ENCODE measurements at places on chromosomes 13 and 19.

DNA sequence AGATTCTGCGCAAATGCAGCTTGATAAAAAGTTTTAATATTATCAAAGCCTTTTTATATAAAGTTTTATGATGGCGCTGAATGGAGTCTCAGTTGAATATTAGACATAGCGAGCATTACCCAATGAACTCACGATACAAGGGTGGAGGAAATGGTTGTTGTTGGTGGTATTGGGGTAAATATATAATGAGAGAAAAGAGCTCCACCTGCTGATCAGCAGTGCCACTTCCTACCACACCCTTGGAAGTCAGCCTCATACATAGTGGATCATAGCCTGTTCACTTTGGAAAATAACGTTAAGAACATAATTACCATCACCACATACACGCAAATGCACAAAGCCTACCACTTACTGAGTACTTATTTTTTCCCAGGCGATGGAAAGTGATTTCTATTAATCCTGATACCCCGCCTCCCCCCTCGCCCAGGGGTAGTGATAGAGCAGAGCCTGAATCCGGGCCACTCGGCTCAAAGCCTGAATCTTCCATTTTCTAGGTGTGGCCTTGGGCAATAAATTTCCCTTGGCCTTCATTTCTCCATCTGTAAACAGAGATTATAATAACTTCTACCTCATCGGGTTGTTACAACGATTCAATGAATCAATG lies 358.3 kb downstream of the KLF5 start:
- DNase-seq, result no peak

GRCh38 chr13:48161530-48162179 lies 66.8 kb upstream of the MED4 start:
- DNase-seq, result no peak

DNA sequence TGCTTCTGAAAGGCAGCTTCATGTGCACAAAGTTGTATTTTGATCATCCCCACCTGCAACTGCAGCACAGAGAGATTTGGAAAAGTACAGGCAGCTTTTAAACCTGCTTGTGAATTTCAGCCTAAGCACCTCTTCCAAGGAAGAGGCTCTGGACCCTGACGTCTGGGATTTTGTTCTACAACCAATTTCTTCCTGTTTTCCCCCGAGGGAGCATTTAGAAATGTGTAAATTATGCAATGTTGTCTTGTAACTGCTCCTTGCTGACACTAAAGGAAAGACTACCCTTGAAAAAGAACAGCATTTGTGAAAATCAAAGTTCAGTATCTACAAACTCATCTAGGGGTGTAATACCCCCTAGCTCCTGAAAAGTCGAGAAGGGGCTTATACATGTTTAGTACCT lies 15.4 kb downstream of the MED26 start:
- DNase-seq, result no peak

DNA sequence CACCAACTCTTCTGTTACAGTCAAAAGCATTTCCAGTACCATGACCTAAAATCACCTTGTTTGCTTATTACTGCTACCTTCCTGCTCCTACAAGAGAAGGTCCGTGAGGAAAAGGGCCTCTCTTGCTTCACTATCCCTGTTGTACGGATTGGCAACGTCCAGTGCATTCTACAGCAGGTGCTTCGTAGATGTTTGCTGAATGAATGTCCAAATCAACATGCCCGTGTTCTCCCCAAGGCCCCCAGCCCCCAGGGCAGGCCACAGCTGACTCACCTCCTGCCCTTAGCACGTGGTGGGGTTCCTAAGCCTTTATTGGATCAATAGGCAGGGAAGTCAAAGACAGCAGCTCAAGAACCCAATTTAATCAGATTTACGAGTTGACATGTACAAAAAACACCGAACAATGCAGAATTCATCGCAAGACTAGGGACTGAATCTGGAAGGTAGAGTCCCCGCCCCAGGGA lies 5.5 kb upstream of the NAPA start:
- DNase-seq, result no peak

DNA sequence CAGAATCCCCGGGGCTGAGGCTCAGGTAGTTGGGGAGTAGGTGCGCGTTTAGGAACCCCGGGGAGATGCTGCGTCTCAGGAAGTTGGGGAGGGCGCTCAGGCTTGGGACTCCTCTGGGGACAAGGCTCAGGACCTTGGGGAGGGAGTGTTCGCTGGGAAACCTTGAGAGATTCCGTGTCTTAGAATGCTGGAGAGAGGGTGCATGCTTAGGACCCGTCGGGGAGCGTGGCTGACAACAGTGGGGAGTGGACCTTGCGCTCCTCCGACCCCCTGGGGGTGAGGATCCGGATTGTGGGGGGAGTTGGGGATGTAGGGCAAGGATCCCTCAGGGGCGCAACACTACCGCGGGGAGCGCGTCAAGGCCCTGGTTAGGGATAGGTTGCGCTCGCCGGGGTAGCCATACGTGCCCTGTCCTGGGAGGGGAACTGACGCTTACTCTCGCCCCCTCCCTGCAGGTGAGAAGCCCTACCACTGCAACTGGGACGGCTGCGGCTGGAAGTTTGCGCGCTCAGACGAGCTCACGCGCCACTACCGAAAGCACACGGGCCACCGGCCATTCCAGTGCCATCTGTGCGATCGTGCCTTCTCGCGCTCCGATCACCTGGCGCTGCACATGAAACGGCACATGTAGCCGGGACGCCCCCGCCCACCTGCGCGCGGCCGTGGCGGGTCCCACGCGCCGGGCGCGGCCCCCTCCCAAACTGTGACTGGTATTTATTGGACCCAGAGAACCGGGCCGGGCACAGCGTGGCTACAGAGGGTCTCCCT lies 2.0 kb downstream of the KLF2 start:
- no peak for DNase-seq

- no peak for DNase-seq
Measured at GRCh38 chr13:113062691-113063090, 42.9 kb upstream of the F7 start.

DNA sequence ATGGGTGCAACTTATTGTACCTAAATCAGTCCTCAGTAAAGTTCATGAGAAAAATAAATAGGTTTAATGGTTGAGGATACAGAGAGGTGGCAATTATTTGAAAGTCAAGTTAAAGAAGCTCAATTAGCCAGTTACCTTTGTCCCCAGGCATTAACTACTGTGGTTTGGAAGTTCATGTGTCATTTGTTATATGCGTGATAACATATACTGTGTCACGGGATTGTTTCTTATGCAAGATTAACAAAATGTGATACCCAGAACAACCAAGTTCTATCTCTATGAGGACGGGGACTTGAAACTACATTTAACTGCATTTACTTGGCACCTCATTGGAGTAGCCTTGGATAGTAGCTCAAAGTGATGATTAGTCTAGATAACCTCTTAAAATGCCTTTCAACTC lies 13.9 kb upstream of the KATNAL1 start:
- no peak for DNase-seq

DNA sequence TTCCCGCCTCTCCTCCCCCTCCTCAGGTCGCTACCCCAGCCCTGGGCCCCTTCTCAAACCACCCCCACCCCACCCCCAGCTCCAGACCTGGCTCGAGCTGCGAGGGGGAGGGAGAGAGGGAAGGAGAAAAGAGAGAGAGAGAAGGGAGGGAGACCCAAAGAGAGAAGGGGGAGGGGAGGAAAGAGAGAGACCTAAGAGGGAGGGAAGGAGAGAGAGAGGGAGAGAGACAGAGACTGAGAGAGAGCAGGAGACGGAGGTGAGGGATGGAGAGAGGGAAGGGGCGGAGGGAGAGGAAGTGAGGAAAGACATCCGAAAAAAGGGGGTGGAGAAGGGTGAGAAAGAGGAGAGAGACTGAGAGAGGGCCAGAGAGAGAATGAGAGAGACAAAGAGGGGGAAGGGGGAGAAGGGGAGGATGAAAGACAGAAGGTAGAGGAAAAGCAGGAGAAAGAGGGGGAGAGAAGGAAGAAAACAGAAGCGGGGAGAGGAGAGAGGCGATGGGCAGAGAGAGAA lies 2.0 kb upstream of the SPACA6 start:
- DNase-seq, result no peak

- DNase-seq, result no peak
Measured at GRCh38 chr19:18896421-18896841, 473 bp upstream of the CERS1 start.

GRCh38 chr19:47681936-47682335 lies 31.3 kb upstream of the EHD2 start:
- DNase-seq, result no peak

GRCh38 chr13:98722958-98723357 lies 29.5 kb downstream of the SLC15A1 start:
- no peak for DNase-seq

- no peak for DNase-seq
Measured at GRCh38 chr13:39189778-39190177, 151.5 kb downstream of the NHLRC3 start.

GRCh38 chr19:5394551-5395505 lies 54.2 kb upstream of the PTPRS start:
- no peak for DNase-seq

DNA sequence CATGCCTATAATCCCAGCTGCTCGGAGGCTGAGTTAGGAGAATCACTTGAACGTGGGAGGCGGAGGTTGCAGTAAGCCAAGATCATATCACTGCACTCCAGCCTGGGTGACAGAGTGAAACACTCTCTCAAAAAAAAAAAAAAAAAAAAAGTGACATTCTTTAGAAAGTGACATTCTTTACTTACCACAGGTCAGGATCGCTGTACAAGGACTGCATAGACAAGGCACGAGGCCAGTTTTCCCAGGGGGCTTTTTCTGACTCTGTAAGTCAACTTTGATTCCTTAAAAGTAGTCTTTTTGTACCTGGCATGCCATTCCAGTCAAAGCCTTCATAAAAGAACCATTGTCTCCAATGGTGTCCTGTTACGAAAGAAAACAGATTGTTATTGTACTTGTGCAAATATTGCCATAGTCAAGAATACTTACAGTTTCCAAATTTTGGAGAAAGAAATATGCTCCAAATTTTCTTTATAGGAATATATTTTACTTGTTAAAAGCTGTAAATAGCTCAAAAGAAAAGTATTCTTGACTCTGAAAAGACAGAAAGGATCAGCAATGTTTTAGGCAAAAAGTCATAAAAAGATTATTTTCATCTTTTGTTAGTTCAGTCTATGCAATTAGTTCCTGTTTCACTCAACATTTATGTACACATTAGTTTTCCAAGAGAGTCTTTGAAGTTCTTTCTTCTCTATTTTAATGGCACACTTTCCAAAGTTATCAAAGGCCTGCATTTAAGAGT lies 39.3 kb downstream of the CEACAM1 start:
- DNase-seq, result no peak

DNA sequence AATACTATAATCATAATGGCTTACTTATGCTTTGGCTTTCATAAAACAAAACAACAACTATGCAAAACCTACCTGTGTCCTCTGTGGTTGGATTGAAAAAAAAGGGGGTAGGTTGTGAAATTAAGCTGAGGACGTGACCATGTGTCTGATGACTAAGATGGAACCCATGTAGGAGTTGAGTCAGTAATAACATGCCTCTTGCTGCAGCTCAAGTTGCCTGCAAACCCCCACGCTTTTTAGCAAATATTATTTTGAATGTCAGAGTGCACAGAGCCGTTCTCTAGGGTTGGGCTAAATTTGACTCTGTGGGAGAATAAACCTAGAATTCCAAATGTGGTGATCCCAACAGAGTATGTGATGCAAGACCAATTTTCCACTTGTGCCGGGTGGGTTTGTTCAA lies 209.3 kb downstream of the KCNRG start:
- DNase-seq, result no peak

GRCh38 chr19:45489216-45489855 lies 7.5 kb downstream of the RTN2 start:
- DNase-seq, result no peak

- no peak for DNase-seq
Measured at GRCh38 chr13:51958217-51958547, 53.1 kb downstream of the ATP7B start.

DNA sequence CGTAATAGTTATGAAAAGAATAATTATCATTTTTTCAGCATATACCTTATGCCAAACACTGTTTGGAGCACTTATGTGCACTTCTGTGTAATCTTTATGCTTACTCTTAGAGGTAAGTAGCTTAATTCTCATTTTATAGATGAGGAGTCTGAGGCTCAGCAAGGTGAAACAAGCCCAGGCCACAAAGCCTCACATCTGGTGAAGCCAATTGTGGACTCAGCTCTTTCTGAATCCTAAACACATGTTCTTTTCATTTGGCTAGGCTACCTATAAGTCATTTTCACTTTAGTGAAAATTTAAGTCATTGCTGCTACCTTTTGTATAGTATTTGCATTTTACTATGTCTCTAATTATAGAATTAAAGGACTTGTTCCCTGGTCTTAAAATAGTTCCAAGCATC lies 84.0 kb downstream of the CYSLTR2 start:
- no peak for DNase-seq

GRCh38 chr13:29591310-29591709 lies 4.2 kb downstream of the SLC7A1 start:
- DNase-seq, result no peak

- no peak for DNase-seq
Measured at GRCh38 chr19:17796013-17796837, 1.3 kb downstream of the B3GNT3 start.

DNA sequence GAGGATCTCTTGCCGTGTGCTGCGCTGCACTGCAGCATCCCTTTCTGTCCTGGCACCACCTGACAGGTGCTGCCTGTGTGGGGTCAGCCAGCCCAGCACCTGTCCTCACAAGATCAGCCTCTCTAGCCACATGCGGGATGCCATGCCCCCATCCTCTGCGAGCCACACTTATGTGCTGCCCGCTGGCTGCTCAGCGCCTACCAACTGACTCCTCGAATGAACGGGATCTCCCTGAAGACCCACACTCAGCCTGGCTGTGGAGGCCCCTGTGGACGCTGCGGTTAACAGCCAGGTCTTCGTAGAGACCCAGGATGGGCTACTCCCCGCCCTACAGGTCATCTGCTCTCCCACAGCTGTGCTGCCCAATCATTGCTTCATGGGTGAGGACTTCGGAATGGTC lies 106.1 kb downstream of the DOCK9 start:
- DNase-seq, result no peak

DNA sequence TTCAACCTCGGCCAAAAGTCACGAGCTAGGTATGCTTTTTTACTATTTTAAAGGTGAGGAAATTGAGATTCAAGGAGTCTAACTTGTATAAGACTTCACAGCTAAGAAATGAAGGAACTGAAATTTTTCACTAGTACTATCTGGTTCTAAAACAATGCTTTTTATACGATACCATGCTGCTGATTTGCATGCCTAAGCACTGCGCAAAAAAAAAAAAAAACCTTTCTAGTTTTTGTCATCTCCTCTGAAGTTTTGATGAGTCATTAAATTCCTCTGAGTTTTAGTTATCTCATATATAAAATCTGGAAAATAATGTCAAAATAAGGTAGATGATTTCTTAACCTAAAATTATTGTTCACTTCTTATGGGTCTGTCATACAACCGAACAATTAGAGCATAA lies 28.0 kb upstream of the UFM1 start:
- no peak for DNase-seq

GRCh38 chr13:51785712-51786424 lies 18.1 kb downstream of the DHRS12 start:
- DNase-seq, result peak; percentile 75

DNA sequence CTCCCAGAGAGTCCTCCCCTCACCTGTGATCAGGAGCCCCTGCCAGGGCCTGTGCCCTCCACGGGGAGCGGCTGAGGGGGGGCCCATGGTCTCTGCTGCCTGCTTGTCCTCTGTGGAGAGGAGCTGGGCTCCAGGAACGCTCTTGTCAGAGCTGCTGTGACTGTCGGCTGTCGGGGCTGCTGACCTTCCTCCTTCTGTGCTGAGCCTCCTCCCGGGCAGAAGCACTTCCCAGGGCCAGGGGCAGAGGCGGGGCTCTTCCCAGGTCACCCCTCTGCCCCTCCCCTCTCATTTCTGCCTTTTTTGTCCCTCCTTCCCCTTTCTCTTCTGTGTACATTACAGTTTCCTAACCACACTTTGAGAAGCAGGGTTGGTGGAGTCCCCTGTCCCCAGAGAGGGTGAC lies at the start of gene CEACAM4:
TSS of gene CEACAM4 (minus strand) at position 198 of the 400 bp plus-strand sequence. CDS start at position 87, 111 bp downstream.
- no peak for DNase-seq

- no peak for DNase-seq
Measured at GRCh38 chr19:58409010-58409790, 751 bp downstream of the ZNF584 start.
